ENCODE measurements at places on chromosomes 3 and 15.

GRCh38 chr3:101807888-101808287 lies 28.9 kb downstream of the NXPE3 start:
- no peak for DNase-seq

GRCh38 chr3:42119561-42120355 lies 28.6 kb downstream of the TRAK1 start:
- no peak for DNase-seq

- no peak for DNase-seq
Measured at GRCh38 chr3:12195231-12195630, 36.5 kb upstream of the TIMP4 start.

- peak; percentile 66 for DNase-seq
Measured at GRCh38 chr3:16048435-16049318, 125.8 kb upstream of the GALNT15 start.

GRCh38 chr3:105503191-105503593 lies 136.5 kb downstream of the ALCAM start:
- DNase-seq = no peak

GRCh38 chr15:83323296-83323711 lies 38.8 kb upstream of the BNC1 start:
- peak; percentile 27 for DNase-seq

- no peak for DNase-seq
Measured at GRCh38 chr3:98893740-98894139, 7.8 kb downstream of the DCBLD2 start.

DNA sequence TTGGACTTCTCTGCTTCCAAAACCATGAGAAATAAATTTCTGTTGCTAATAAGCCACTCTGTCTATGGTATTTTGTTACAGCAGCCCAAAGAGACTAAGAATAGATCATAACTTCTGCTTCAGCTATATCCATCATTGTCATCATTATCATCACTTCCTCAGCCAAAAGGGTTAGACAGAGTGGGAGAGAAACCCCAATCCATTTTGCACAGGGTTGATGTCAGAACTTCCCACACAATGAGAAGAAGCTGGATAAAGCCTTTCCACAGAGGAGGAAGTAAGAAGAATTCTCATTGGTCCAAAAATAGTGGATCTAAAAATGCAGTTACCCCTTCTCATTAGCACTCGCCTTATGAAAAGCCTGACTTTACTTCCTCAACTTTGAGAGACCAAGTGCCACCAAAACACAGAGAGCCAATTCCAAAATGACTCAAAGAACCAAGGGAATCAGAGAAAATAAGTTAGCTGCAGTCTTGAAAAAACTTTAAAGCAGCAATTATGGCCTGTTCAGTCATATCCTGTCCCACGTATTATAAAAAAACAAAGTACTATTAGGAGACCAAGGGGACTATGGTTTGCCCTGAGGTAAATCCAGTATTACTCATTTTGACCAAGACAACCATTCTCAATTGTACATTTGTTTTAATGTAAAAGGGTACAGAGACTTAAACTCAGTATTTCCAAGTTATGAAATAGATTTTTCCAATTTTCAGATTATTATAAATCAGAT lies 80.2 kb downstream of the WNT5A start:
- no peak for DNase-seq

GRCh38 chr3:141452045-141452444 lies 34.8 kb upstream of the RASA2 start:
- peak; percentile 58 for DNase-seq

- DNase-seq = no peak
Measured at GRCh38 chr15:68334661-68335124, 57.1 kb downstream of the FEM1B start.

DNA sequence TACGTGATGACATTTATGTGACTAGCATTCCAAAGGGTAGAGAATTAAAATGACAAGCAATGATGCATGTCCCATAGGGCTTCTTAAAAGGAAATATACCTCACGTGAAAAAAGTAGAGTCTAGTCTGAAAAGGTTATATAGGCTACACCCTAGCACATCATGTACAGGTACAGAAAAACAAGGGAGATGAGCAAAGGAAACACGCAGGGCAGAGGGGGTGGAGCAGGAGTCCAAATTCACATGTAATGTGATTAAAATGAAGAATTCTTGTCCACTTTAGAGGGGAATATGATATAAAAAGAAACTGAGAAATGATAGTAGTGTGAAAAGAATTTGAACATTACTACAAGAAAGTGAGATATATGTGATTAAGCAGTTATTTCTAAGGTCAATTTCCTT lies 59.4 kb downstream of the HACD2 start:
- DNase-seq = no peak

- no peak for DNase-seq
Measured at GRCh38 chr15:62605282-62605681, 437.3 kb upstream of the TPM1 start.

DNA sequence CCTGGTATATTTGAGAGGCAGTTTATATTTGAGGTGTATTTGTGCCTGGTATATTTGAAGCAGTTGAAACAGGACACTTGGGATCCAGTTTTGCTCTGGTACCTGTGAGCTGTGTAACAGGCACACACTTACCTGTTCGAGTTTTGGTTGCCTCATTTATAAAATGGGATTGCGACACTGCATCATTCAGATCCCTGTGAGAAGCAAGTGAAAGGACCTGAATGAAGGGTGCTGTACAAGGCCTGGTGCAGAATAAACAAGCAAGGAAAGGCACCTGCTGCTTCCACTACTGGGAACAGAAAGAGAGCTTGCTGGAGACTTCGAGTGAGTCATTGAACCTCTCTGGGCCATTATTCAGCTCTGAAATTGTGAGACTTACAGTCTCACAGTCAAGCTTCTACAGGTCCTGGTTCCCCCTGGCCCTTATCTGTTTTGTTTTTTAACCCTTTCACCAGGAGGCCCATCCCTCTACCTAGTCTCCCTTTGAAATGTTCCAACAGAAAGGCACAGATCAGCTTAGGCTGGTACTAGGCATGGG lies 11.5 kb downstream of the FETUB start:
- DNase-seq = no peak

- DNase-seq = no peak
Measured at GRCh38 chr3:113499081-113499480, 15.9 kb downstream of the SPICE1 start.

GRCh38 chr3:177807150-177807875 lies 610.0 kb upstream of the TBL1XR1 start:
- DNase-seq = no peak

GRCh38 chr15:59746777-59747176 lies 57.7 kb upstream of the BNIP2 start:
- no peak for DNase-seq

DNA sequence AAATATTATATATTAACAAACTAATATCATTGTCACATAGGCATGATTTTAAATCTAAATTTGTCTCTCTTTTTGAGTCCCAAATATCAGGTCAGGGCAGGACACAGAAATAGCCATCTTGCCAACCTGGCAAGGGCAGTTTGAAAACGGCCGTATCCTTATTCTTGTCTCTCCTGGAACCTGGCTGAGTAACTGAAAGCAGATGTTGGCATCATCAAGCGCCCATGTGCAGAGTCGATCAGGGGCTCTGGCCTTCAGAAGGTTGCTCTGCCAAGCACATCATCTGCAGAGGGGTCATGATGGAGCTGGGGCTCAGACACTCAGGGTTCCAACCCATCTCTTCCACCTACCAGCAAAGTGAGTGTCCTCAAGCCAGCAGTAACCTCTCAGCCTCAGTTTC lies 55.2 kb upstream of the OCA2 start:
- no peak for DNase-seq

- DNase-seq = no peak
Measured at GRCh38 chr15:73483053-73483452, 40.1 kb downstream of the REC114 start.
